Hematopoietic multipotent progenitor cell treated with erythropoietin and hydrocortisone succinate and interleukin-3 and kit ligand, for 6 days (in vitro differentiated cells): ENCODE measurements at places on chromosomes 2 and 18.

GRCh38 chr2:113083296-113083695 lies 15.5 kb downstream of the IL1F10 start:
- DNase-seq: no peak

- no peak for DNase-seq
Measured at GRCh38 chr18:55421615-55422419, 166.2 kb downstream of the TCF4 start.

DNA sequence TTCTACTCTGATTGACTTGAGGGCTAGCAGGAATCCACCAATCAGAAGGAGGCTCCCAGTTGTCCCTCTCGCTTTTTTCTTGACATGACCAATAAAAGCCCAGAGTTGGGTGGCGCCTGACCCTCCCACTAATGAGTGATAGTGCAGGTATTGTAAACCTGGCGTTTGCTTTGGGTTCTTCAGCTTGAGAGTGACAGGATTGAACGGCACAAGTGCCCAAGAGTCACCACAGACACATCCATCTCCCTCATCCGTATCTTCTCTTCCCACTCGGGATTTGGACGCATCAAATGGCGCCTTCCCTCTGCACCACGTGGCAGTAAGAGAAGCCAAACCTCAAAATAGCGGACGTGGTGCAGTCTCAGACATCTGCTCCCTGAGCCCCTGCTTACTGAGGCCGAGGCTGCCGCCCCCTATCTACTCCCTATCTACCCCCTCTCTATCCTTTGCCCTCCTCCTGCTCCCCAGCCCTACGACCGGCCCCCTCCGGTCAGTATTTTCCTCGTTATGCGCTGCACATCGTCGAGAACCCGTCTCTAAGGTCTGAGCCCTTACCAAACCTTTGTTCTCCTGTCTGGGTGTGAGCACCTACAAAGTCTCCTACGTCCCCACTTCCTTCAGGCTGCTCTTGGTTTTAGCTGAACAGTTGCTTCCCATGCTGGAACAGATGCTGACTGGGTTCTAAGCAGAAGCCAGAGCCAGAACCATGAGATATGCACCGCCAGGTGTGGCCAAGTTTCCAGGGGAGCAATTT lies 881 bp upstream of the FAM161A start:
- peak; percentile 100 for DNase-seq

DNA sequence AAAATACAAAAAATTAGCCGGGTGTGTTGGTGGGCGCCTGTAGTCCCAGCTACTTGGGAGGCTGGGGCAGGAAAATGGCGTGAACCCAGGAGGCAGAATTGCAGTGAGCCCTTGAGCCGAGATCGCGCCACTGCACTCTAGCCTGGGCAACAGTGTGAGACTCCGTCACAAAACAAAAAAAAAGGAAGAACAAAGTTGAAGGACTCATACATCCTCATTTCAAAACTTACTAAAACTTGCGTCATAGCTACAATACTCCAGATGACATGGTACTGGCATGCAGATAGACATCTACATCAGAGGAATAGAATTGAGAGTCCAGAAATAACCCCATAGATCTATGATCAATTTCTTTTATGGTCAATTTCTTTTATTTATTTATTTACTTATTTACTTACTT lies 13.6 kb upstream of the CYP27C1 start:
- DNase-seq: peak; percentile 17
